Peyer's patch (tissue), 4 donors: ENCODE measurements at places on chromosomes 3 and 15. TPM values are rescaled to one million over a fixed set of nuclear protein-coding genes. Genes with fewer than 3 reads are reported as not detected.

Gene USP13
- 3.1 TPM for total RNA-seq

Gene SAXO2
- 5.0 TPM for total RNA-seq

Gene STAC
- not detected for total RNA-seq

GRCh38 chr3:44961888-44962287, 14.1 kb downstream of the ZDHHC3 start:
- no peaks in the 10 kb centered on the region for H3K4me1 ChIP-seq
- peaks cover 25% of the 10 kb centered on the region for H3K36me3 ChIP-seq
- no peak overlapping the region for H3K27ac ChIP-seq
- no peak overlapping the region for H3K4me3 ChIP-seq

DNA sequence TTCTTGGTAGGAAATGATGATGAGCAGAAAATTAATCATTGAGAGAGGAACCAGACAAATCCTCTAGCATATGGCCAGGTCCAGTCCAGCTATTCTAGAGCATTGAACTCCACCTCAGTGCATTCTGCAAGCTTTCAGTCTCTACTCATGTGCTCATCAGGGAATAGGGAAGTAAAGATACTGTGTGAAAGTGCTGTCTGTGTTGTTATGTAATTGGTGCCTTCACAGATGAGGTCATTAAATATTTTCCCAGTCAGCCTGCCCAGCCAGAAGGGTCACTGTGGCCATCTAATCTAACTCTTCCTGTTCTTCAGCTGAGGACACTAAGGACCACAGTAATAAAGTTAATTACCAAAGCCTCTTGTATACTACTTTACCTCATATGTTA, 28.2 kb downstream of the C3orf62 start:
- no peak overlapping the region for H3K27ac ChIP-seq
- no peak overlapping the region for H3K4me3 ChIP-seq
- H3K27me3 ChIP-seq = no peaks in the 10 kb centered on the region

- no peaks in the 10 kb centered on the region for H3K36me3 ChIP-seq
- no peak overlapping the region for H3K27ac ChIP-seq
- no peaks in the 10 kb centered on the region for H3K27me3 ChIP-seq
- no peak for DNase-seq
- H3K4me1 ChIP-seq = no peaks in the 10 kb centered on the region
These were observed 177.9 kb downstream of the OSBPL10 start for GRCh38 chr3:31802981-31803740.

Gene SI
- 1,142 TPM for total RNA-seq

GRCh38 chr15:70879401-70879800, 12.8 kb downstream of the THAP10 start:
- H3K4me1 ChIP-seq = no peaks in the 10 kb centered on the region
- no peaks in the 10 kb centered on the region for H3K27me3 ChIP-seq
- no peaks in the 10 kb centered on the region for H3K36me3 ChIP-seq
- H3K4me3 ChIP-seq = no peak overlapping the region
- no peak for DNase-seq

- no peak overlapping the region for H3K4me3 ChIP-seq
- no peaks in the 10 kb centered on the region for H3K4me1 ChIP-seq
- H3K36me3 ChIP-seq = no peaks in the 10 kb centered on the region
- no peak overlapping the region for H3K27ac ChIP-seq
- DNase-seq = no peak
- no peaks in the 10 kb centered on the region for H3K27me3 ChIP-seq
These were observed 230.5 kb downstream of the MFSD1 start for GRCh38 chr3:159032311-159032710.

Gene AADACL2
- total RNA-seq = 0.66 TPM

Gene REC114
- total RNA-seq = not detected

DNA sequence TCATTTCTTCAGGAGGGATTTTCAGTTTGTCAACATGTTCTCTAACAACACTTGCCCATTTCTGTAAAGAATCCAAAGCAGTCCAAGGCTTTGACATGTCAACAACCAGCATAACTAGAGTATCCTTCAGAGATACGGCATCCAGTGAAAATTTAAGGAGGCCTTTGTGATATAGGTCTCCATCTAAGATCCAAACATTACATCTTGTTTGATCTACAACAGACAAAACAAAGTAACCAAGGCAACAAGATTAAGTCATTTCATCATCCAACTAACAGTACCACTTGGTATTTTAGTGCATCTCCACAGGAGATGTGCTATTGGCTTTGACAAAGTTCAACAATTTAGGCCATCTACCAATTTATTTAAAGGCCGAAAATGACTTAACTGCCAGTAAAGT, 25.8 kb downstream of the DYNC1LI1 start:
- H3K36me3 ChIP-seq = peaks cover 12% of the 10 kb centered on the region
- H3K4me3 ChIP-seq = no peak overlapping the region
- H3K27me3 ChIP-seq = no peaks in the 10 kb centered on the region
- no peak overlapping the region for H3K27ac ChIP-seq
- DNase-seq = no peak

Gene CILP
- total RNA-seq = 14.4 TPM

Gene NUP210
- 30.2 TPM for total RNA-seq

Gene TMOD3
- 39.4 TPM for total RNA-seq

Gene GREM1
- 3.0 TPM for total RNA-seq

- no peaks in the 10 kb centered on the region for H3K27me3 ChIP-seq
- H3K4me1 ChIP-seq = no peaks in the 10 kb centered on the region
- no peak overlapping the region for H3K4me3 ChIP-seq
- H3K27ac ChIP-seq = no peak overlapping the region
These were observed 12.1 kb upstream of the ALAS1 start for GRCh38 chr3:52185837-52186236.

DNA sequence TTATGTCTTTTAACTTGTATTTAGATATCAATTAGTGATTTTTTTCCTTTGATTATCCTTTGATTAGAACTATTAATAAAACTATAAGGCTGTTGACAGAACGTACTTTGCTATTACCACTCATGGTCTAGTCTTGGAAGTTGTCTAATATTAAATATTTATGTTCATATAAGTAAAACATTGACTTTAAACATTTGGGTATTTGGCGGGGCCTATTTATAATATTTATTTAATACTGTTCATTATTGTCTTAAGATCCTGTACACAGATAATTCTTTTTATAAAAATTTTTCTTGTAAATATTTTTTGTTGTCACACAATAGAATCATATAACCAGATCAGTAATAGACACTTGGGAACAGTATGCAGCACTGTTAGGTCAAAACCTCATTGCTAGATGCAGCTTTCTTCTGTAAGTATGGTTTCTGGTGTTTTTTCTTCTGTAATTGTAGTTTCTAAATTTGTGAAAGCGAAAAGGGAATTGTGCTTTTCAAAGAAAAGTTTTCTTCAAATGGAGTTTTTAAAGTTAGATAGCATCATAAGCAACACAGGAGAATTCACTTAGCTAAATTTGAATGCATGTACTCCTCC, 93.4 kb downstream of the FNDC3B start:
- H3K27ac ChIP-seq = no peak overlapping the region
- H3K4me3 ChIP-seq = no peak overlapping the region
- no peaks in the 10 kb centered on the region for H3K36me3 ChIP-seq
- no peak for DNase-seq
- H3K27me3 ChIP-seq = no peaks in the 10 kb centered on the region

GRCh38 chr3:105827959-105828358, 40.9 kb downstream of the CBLB start:
- no peak for DNase-seq
- no peaks in the 10 kb centered on the region for H3K27me3 ChIP-seq
- no peak overlapping the region for H3K4me3 ChIP-seq

DNA sequence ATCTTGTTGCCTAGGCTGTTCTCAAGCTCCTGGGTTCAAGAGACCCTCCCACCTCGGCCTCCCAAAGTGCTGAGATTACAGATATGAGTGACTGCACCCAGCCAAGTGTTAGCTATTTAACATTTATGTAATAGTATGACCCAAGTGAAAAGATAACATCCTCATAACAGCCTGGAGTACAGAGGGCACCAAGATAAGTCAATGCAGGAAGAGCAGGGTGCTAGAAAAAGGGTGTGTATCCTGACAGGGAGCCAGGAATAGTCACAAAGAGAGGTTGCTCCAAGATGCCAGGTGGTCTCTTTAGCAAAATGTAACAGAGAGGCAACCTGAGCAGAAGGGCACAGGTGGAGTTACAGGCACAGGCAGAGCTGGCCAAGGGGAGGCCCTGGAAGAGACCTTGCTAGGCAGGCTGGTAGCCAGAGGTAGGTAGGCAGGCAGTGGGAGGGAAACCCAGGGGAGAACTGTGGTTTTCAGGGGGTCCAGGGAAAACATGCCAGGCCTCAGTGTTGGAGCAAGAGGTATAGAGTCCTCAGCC, 277.4 kb downstream of the ERC2 start:
- no peak for DNase-seq
- H3K36me3 ChIP-seq = no peaks in the 10 kb centered on the region
- H3K27me3 ChIP-seq = no peaks in the 10 kb centered on the region
- H3K4me1 ChIP-seq = no peaks in the 10 kb centered on the region
- no peak overlapping the region for H3K27ac ChIP-seq

DNA sequence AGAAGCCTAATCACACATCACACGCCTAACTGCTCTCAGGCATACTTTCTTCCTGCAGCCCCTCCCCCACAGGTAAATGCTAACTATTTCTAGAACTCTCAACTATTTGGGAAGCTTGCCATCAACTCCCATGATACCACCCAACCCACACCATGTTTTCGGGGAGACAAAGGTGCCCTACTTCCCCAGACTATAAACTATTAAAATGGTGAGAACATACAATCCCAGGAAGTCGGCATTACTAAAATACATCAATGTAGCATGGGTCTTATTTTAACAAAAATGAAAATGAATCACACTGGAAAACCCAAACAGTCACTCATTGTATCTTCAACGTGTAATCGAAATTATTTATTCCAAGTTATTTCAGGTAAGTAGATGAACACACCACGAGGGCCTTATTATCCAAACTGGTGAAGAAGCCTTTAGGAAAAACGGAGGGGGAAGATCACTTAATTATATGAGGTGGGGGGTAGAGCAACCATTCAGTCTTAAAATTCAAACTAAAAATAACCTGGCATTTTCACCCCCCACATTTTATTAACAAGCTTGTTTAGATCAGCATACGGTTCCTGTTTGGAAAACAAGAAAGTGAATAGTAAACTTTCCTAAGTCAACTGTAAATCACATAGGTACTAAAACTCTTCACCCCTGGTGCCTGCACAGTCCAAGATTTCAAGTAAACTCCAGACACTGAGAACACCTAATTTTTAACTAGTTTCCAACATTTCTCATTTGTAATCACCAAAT, 1.9 kb downstream of the TBL1XR1 start:
- H3K36me3 ChIP-seq = no peaks in the 10 kb centered on the region
- no peak for DNase-seq
- no peaks in the 10 kb centered on the region for H3K27me3 ChIP-seq
- H3K4me3 ChIP-seq = peak overlapping the region; percentile 93
- H3K27ac ChIP-seq = peak overlapping the region; percentile 99

GRCh38 chr15:57356178-57356577, 20.1 kb upstream of the CGNL1 start:
- DNase-seq = no peak
- H3K4me1 ChIP-seq = no peaks in the 10 kb centered on the region
- H3K27ac ChIP-seq = no peak overlapping the region
